ENCODE measurements at places on chromosomes 16 and 17.

DNA sequence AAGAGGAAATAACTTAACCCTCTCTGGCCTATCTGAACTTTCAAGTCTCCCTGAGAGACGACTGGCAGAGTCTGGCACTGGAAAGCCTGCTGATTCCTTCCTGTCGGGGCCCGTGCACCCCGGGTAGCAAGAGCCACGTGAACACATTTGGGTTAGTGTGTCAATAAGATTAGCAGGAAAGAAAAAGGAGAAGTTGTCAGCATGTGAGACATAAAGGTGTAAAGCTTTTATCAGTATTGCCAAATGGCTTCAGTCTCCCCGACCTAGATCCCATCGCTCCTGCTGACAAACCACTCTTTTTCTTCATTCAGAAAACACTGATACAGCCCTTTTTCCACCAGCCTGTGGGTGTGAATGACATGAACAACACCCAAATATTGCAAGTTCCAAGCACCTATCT, 74.4 kb downstream of the CCT6B start:
- DNase-seq = no peak

DNA sequence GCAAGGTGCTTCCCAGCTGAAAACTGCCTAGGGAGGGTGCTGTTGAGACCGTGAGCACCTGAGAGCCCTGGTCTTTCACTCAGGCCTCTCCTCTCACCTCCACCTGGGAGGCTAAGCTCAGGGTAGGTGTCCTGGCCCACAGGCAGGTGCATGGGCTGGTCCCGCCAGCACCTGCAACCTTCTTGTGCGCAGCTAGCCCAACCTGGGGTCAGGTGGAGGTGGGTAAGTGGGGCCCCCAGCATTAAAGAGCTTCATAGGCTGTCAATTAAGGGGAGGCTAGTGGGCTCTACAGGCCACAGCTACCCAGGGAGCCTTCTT, 8.7 kb downstream of the ADCY7 start:
- no peak for DNase-seq

DNA sequence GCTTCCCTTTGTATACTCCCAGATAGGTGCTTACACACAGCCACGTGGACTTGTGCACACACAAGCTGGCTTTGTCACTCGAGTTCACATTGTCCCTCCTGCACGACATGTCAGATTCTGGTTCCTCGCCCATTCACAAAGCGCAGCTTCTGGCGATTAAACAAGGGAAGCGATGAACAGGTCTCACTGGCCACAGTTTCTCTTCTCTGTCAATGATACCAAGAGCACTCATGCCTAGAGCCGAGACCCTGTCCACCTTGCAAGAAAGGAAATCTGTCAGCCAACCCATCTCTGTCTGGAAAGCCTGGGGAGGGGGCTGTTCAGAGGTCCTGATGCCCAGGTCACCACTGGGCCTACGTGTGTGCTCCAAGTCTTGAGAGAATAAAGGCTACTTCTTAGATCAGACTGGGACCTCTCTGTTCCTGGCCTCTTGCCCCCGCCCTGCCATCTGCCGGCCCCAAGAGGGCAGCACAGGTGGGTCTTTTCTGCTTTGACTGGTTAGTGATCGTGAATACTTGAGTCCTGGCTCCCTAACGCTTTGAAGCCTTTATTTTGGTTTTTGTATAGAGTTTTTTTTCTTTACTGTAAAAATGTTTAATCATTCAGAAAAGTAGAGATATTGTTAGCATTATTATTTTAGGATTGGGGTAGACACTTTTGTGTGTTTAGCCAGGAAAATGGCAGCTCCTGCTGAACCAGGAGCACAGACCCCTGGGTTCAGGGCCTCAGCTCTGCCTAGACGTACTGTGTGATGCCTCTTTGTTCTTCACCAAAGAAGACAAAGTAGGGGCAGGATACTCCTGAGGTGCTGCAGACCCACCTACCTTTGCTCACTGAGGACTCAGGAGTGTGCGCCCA, 104.7 kb downstream of the MRM1 start:
- DNase-seq = peak; percentile 44

GRCh38 chr17:58384897-58385296, 32.4 kb downstream of the RNF43 start:
- no peak for DNase-seq

DNA sequence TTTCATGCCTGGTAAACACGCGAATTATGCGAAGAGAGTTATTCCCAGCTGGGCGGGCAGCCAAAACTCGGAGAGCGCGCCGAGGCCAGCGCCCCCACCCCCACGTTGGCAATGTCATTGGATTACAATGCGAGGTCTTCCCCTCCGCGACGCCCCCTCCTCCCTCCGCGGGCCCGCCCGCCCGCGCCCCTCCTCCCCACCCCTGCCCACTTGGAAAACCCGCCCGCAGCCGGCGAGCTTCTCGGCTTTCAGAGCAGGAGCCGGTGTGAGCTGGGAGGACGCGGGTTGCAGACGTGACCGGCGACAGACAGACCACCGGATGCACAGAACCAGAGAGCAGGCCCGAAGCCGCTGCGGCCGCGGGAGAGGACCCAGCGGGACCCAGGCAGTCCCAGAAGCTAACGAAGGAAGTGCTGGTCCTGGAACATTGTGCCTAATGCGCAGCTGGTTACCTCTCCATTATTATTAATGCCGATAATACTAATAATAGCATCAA, 4.0 kb downstream of the NOG start:
- DNase-seq = no peak

- DNase-seq = no peak
Measured at GRCh38 chr16:77786186-77786847, 2.0 kb upstream of the VAT1L start.

Data from COR-L47 (cell line).